Activated CD8-positive, alpha-beta memory T cell treated with anti-CD3 and anti-CD28 coated beads, Interleukin-2, amount 10 ng/mL, durations not matched to agents 7 days and 5 days (primary cell): ENCODE measurements at places on chromosomes 3 and 15. TPM values are rescaled to one million over a fixed set of nuclear protein-coding genes. Genes with fewer than 3 reads are reported as not detected.

DNA sequence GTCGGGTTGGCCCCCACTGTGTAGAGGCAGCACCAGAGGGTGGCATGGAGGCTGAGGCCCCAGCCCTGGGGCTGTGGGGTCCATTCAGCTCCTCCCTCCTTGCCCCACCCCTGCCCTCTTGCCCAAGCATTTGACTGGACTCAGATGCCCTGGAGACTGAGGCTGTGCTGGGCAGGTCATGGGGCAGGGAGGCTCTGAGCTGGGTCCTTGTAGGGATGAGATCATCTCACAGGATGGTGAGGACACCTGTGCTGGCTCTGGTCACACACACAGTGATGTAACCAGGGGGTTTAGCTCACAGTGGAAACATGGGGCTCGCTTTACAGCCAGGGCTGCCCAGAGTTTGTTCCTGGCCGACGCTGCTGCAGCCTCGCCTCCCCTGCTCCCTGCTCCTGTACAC is 17.8 kb downstream of the ALPK3 start:
- DNase-seq, result no peak
- no peaks in the 10 kb centered on the region for H3K36me3 ChIP-seq

DNA sequence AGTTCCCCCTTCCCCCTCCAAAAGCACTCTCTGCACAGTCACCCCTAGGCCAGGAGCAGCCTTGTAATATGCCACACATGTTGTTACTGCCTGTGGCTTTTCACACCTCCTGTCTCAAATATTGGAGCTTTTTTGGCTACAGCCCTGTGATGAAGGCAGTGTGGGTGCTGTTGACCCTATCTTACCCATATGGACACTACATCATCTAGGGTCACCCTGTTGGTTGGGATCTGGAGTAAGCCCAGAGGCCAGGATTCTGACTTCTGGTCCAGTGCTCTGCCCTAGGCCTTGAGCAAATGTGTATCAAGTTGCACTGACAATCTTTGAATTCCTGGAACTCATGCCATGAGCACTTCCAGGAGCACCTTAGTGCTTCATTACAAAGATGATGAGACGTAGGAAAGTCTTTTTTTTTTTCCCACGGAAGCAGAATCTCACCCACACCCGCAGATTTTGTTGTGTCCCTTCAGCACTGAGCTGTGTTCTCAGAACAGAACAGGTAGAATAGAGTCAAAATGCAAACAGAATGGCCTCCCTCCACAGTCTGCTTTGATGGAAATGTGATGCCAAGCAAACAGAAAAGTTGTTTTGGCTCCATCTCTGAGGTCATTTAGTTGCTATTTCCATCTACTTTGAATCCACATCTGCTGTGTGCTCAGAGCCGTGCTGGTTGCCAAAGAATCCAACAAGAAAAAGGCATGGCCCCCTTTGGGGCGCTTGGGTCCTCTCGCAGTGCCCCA is 49.6 kb downstream of the SMAD3 start:
- H3K4me3 ChIP-seq, result no peak overlapping the region
- peak overlapping the region; percentile 81 for H3K27ac ChIP-seq
- H3K36me3 ChIP-seq, result peaks cover 62% of the 10 kb centered on the region
- H3K4me1 ChIP-seq, result peaks cover 92% of the 10 kb centered on the region

GRCh38 chr3:39383881-39384664 is 903 bp downstream of the SLC25A38 start:
- peaks cover 9% of the 10 kb centered on the region for H3K36me3 ChIP-seq
- H3K27me3 ChIP-seq, result no peaks in the 10 kb centered on the region
- peak; percentile 97 for DNase-seq
- H3K4me1 ChIP-seq, result peaks cover 54% of the 10 kb centered on the region

- peak; percentile 83 for DNase-seq
- no peak overlapping the region for H3K4me3 ChIP-seq
- peak overlapping the region; percentile 73 for H3K27ac ChIP-seq
- peaks cover 19% of the 10 kb centered on the region for H3K4me1 ChIP-seq
- peaks cover 9% of the 10 kb centered on the region for H3K27me3 ChIP-seq
These were observed 95.7 kb downstream of the CPN2 start for GRCh38 chr3:194255252-194256039.

DNA sequence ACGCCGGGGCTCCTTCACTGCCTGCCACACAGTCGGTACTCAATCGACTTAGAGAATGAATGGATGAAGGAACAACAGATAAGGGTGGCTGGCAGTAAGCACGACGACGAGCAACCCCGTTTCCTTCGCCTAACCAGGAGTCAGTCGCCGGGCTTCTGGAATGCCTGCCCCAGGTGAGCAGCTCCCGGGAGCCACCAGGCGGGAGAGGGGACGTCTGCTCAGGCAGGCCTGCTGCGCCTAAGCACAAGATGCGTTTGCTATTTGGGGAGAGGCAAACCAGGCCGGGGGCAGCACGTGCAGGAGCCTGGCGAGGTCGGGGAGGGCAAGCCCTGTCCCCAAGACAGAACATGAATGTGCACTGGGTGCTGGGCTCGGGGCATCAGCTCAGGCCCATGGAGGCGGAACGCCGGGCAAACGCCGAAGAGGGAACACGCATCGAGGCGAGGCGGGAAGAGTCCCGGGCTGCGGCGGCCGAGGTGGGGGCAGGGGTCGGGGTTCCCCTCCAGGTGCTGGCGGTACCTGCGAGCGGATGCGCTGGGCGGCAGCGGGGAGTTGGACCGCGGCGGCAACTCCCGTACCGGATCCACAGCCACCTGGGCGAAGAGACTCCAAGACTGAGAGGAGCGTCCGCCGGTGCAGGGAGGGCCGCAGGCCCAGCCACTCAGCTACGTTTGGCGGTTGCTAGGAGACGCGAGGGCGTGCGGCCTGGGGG is at the start of gene CFAP92:
TSS of gene CFAP92 (minus strand) at position 616 of the 712 bp plus-strand sequence. CDS start 772 bp downstream, outside the sequence.
- H3K4me3 ChIP-seq, result peak within 1 kb of the TSS; percentile 40
- H3K27ac ChIP-seq, result peak within 1 kb of the TSS; percentile 44
- peaks cover 14% of the 10 kb centered on the region for H3K4me1 ChIP-seq
- DNase-seq, result peak; percentile 94
- H3K27me3 ChIP-seq, result peaks cover 18% of the 10 kb centered on the region

GRCh38 chr15:48415036-48415886 is 84.0 kb downstream of the DUT start:
- H3K4me1 ChIP-seq, result no peaks in the 10 kb centered on the region
- peaks cover 23% of the 10 kb centered on the region for H3K27me3 ChIP-seq
- no peak overlapping the region for H3K27ac ChIP-seq
- H3K4me3 ChIP-seq, result no peak overlapping the region
- no peaks in the 10 kb centered on the region for H3K36me3 ChIP-seq
- DNase-seq, result no peak

DNA sequence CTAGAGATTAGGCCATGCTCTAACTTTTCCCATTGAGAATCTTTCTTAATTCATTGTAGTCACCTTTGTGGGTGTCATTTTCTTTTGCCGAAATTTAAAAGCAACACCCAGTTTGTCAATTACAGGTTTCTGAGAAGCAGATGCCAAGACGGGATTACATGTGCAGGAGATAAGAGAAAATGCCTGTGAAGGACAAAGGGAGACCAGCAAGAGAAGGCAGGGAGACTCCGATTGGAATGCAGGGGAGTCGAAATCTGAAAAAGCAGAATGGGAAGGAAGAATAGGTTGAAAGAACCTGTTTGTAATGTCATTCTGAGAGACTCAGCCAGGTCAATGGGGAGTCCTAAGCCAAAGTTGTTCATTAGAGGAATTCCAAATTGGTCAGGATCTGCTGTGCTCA is 3.6 kb upstream of the DPH6 start:
- no peak for DNase-seq
- H3K4me1 ChIP-seq, result peaks cover 15% of the 10 kb centered on the region
- H3K27ac ChIP-seq, result no peak overlapping the region
- no peaks in the 10 kb centered on the region for H3K27me3 ChIP-seq
- no peaks in the 10 kb centered on the region for H3K36me3 ChIP-seq

- no peak for DNase-seq
- H3K36me3 ChIP-seq, result peaks cover 29% of the 10 kb centered on the region
- H3K4me3 ChIP-seq, result no peak overlapping the region
- no peaks in the 10 kb centered on the region for H3K4me1 ChIP-seq
- H3K27me3 ChIP-seq, result no peaks in the 10 kb centered on the region
These were observed 17.8 kb downstream of the UQCC5 start for GRCh38 chr3:52554026-52554755.

- H3K4me3 ChIP-seq, result peak overlapping the region; percentile 2
- DNase-seq, result no peak
- H3K27ac ChIP-seq, result no peak overlapping the region
- peaks cover 17% of the 10 kb centered on the region for H3K4me1 ChIP-seq
- H3K36me3 ChIP-seq, result peaks cover 19% of the 10 kb centered on the region
These were observed 1.8 kb upstream of the ATP10A start for GRCh38 chr15:25864966-25865365.

IGSF10 gene
- not detected for total RNA-seq

RLBP1 gene
- not detected for total RNA-seq
